COLO829 (cell line): ENCODE measurements at places on chromosomes 2 and 18.
A peak's percentile ranks its signal among the peaks of the same experiment; 100 is the strongest.

DNA sequence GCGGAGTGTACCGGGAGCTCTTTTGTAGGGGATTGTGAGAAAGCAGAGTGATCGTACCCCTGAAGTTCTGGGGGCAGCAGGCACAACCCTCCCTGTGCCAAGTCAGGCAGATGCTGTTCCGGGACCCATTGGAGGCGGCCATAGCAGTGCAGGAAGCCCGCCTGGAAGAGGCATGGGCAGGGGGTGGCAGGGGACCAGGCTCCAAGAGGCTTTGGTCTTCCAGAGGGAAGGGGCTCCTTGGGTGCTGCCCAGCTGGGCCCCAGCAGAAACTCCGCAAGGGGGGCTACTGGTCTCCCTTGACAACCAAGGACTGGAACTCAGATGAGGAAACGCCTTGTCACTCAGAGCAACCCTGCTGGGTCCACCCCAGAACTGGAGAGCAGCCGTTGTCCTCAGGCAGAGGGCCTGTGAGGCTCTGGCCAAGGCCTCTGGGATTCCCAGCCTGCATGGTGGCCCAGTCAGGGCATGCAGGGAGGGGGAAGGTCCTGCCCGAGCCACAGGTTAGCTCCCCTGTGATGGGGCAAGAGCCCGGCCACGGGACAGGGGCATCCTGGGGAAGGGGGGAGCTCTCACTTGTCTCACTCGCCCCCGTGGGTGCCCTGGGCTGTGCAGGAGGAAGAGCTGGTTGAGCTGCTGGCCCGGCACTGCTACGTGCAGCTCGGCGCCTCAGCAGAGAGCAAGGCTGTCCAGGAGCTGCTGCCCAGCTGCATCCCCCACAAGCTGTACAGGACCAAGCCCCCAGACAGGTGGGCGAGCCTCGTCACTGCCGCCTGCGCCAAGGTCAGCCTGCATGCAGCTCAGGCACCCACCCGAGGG is 21.0 kb upstream of the GPR17 start:
- no peak for DNase-seq

GRCh38 chr2:15412779-15413178 is 148.4 kb downstream of the NBAS start:
- no peak for DNase-seq

DNA sequence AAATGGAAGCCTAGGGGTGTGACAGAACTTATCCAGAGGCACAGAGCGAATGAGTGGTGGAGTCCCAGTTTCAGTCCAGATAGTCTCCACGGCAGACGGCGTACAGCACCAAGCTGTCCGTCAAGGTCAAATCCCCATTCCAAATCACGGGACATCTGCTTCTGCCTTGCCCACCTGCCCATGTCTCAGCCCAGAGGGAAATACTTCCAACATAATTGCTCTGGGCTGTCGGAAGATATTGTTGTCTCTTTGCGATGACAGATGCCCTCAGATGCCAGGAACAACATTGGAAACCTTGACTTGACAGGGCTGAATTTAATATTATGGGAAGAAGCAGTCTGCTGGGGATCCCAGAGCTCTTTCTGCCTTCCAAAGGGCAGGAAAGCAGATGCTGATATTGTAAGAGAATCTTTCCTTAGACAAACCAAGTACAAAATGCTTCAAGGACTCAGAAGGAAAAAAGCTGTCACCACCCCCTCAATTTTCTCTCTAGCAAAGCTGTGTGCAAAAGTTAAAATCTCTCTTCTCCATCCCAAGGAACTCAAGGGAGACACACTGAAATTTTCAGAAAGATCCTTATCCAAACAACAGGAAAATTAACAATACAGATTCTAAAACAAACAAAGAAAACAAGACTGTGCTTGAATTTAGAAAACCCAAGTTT is 364.0 kb downstream of the LRATD1 start:
- no peak for DNase-seq

GRCh38 chr2:232999354-232999753 is 13.7 kb downstream of the NGEF start:
- no peak for DNase-seq

GRCh38 chr2:19914266-19914975 is 12.6 kb upstream of the TTC32 start:
- DNase-seq = no peak

- DNase-seq = no peak
Observed at GRCh38 chr2:96823198-96823597, 7.1 kb downstream of the CNNM3 start.

GRCh38 chr18:77255426-77256105 is 5.9 kb downstream of the GALR1 start:
- no peak for DNase-seq

DNA sequence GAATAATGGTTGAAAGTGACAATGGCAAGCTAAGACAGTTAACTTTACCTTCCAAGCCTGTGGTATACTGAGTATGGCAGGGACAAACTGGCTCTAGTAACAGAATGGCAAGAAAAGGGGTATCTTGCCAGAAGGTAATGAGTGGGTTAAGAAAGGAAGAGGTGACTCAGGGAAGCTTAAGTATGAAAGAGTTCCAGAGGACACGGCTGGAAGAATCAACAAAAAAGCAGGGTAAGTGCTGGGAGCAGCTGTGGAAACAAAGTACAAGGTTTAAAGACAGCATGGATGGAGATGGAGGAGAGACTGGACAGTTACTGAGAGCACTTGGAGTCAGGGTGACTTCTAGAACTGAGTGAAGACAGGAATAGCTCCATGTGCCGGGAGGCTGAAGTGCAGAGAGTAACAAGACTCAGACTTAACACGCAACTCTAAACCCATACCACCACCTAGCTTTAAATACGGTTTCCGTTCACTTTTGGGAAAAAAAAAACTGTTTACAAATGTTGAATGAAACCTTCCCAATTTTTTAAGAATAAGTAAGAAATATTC is 69.0 kb downstream of the REV1 start:
- no peak for DNase-seq

GRCh38 chr2:160321006-160321405 is 120.9 kb upstream of the ITGB6 start:
- DNase-seq = no peak

DNA sequence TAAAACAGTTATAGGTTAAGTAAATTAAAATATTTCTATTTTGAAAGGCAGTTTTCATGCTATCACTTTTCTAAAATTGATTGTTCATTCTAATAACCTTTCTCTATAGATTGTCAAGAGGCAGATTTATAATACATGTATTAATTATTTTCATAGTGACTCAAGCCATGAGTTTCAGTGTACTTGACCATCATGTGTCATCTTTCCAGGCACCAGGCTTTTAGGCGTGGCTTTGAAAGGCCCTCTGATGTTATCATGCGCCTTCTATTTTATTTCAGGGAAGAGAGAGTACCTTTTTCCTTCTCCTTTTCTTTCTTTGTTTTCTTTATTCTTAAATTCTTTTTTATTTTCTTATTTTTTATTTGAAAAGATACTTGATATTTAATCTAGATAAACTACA is 128.3 kb upstream of the ETAA1 start:
- no peak for DNase-seq

GRCh38 chr2:132943829-132944228 is 273.8 kb upstream of the LYPD1 start:
- DNase-seq = no peak

GRCh38 chr2:190366248-190366753 is 22.9 kb downstream of the INPP1 start:
- no peak for DNase-seq

DNA sequence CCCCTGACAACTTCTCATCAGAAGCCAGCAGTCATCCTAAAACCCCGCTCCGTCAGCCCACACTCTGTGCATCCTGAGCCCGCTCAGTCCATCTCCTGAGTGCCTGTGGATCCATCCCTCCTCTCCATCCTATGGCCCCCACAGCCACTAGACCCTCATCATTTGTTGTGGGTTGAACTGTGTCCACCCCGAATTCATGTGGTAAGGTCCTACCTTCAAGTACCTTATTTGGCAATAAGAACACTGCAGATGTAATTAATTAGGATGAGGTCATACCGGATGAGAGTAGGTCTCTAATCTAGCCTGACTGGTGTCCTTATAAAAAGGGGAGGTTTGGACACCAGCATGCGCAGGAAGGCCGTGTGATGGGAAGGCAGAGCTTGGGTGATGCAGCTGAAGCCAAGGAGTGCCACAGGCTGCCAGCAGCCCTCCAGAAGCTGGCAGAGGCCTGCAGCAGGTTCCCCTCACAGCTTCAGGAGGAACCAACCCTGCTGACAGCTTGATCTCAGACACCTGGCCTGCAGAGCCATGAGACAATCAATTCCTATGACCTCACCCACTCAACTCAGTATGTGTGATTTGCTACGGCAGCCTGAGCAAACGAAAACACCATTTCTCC is 192.4 kb downstream of the ZBTB7C start:
- DNase-seq = no peak

- DNase-seq = no peak
Observed at GRCh38 chr2:61439241-61440002, 31.5 kb downstream of the USP34 start.

DNA sequence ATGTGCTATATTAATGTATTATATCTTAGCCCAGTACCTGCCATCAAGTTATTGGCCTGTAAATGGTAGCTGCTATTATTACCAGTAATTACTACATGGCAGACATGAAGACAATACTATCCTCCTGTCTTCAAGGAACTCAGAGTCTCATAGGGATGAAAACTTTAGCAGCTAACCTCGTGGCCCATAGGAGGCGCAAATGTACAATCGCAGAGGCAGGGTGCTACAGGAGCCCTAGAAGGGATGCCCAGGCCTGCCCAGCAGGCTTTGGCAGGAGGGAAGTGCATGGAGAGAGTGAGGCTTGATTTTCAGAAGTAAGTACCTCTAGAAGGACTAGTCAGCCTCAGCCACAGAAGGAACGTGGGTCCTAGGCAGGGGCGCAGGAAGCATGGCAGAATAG is 44.7 kb upstream of the KIDINS220 start:
- no peak for DNase-seq

GRCh38 chr2:149993316-149993715 is 405.7 kb upstream of the MMADHC start:
- DNase-seq = no peak

- no peak for DNase-seq
Observed at GRCh38 chr18:62846313-62846712, 131.0 kb downstream of the PHLPP1 start.

- no peak for DNase-seq
Observed at GRCh38 chr2:217244815-217245214, 385.0 kb upstream of the TNP1 start.

DNA sequence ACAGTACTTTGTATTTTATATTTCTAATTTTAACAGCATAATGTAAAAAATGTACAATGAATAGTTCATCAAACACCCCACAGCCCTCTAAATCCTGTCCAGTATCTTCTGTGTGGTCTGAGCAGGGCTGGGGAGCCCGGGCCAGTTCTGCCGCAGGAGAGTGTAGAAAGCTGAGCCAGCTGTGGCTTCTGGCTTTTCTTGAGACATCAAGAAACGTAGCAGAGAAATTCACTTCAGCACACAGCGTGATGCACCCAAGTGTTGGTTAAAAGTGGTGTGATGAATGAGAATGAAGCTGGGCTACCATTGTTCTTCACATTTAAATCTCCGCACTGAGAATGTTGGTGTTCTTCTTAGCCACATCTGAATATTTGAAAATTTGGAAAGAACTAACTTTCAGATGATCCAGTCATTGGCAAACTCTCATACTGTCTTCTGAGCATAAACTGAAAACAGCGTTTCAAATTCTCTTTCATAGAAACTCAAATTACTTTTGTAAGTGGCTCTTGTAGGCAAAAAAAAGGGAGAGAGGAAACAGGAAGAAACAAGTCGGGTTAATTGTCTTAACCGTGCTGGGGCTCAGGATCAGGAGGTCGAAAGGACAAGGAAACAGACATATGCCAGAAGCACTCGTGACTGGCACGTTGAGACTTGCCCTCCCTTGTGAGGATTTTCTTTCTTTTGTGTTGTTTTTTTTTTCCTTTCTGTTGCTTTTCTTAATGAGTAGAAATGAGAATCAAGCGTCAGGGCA is 23.4 kb upstream of the TMEM87B start:
- peak; percentile 64 for DNase-seq
